Melanocyte of skin (primary cell): ENCODE measurements at places on chromosomes 5 and 9. TPM values are rescaled to one million over a fixed set of nuclear protein-coding genes. Genes with fewer than 3 reads are reported as not detected.

The ARL14EPL gene
- total RNA-seq: not detected in 2 replicates

The SPATA31C1 gene
- not detected in 2 replicates for total RNA-seq

The SMIM33 gene
- total RNA-seq: under 0.01 TPM in 1 of 2 replicates, not detected in the other

The SEMA5A gene
- total RNA-seq: 40.0 and 63.5 TPM in 2 replicates

The CD14 gene
- total RNA-seq: 1.8 and 3.4 TPM in 2 replicates

The LCP2 gene
- total RNA-seq: 0.36 and 1.0 TPM in 2 replicates

The SYK gene
- total RNA-seq: 1.4 and 4.4 TPM in 2 replicates

The LVRN gene
- total RNA-seq: under 0.01 and 0.15 TPM in 2 replicates

The TMEM171 gene
- total RNA-seq: 9.4 and 31.6 TPM in 2 replicates

The LCN2 gene
- not detected in 2 replicates for total RNA-seq

The LSM11 gene
- total RNA-seq: 6.8 and 7.3 TPM in 2 replicates

The GRXCR2 gene
- total RNA-seq: not detected in 2 replicates

The SPINK6 gene
- total RNA-seq: not detected in 2 replicates

The TMEM215 gene
- total RNA-seq: under 0.01 TPM in 2 replicates

The TRIM36 gene
- total RNA-seq: 2.9 and 3.1 TPM in 2 replicates

The RASGRF2 gene
- under 0.01 and 0.36 TPM in 2 replicates for total RNA-seq

The BASP1 gene
- total RNA-seq: 11.0 and 11.7 TPM in 2 replicates

The ENC1 gene
- total RNA-seq: 28.6 and 73.1 TPM in 2 replicates

The HARS1 gene
- total RNA-seq: 41.0 and 59.2 TPM in 2 replicates

The SAXO1 gene
- total RNA-seq: under 0.01 TPM in 1 of 2 replicates, not detected in the other

The MAMDC2 gene
- 0.34 and 0.36 TPM in 2 replicates for total RNA-seq

The ST8SIA4 gene
- total RNA-seq: 0.33 and 0.93 TPM in 2 replicates
